ENCODE measurements at places on chromosomes 12 and 14. TPM values are rescaled to one million over a fixed set of nuclear protein-coding genes. Genes with fewer than 3 reads are reported as not detected.

The MAP3K9 gene
- total RNA-seq: 6.0 TPM

The SERPINA1 gene
- not detected for total RNA-seq

The IFT81 gene
- total RNA-seq: 2.2 TPM

The HNF1A gene
- total RNA-seq: not detected

The TROAP gene
- 89.5 TPM for total RNA-seq

The SDR9C7 gene
- total RNA-seq: not detected

The TAS2R14 gene
- 1.8 TPM for total RNA-seq

The CLMN gene
- total RNA-seq: 0.91 TPM

The PPTC7 gene
- 23.2 TPM for total RNA-seq

The IL31 gene
- total RNA-seq: not detected

The SMCO2 gene
- 0.89 TPM for total RNA-seq

The STAC3 gene
- total RNA-seq: 10.0 TPM

DNA sequence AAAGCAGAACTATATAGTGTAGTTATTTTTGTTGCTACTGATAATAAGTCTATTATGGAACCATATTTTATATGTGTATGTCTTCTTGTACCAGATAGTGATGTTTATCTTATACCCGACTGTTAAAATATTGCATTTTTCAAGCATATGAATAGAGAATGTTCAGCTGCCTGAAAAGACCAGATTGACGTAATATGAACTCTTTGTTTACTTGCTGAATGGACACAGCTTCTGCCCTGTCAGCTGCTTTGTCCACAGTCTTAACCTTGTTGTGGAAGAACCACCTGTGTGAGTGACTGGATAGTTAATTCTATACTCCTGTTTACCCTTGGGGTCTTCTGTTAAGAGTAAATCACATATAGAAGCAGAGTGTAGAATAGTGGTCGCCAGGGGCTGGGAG is 109.3 kb downstream of the LGR5 start:
- no peaks in the 10 kb centered on the region for H3K36me3 ChIP-seq
- H3K27ac ChIP-seq: no peak overlapping the region
- no peak overlapping the region for H3K4me3 ChIP-seq
- no peak for DNase-seq
- H3K27me3 ChIP-seq: peaks cover 10% of the 10 kb centered on the region
- no peaks in the 10 kb centered on the region for H3K4me1 ChIP-seq

GRCh38 chr12:25958428-25959070 is at the start of gene RASSF8:
TSS of gene RASSF8 (plus strand) at chr12:25958682. CDS start at chr12:26055344, 96,662 bp downstream.
- peak within 1 kb of the TSS; percentile 70 for H3K4me3 ChIP-seq
- DNase-seq: no peak
- H3K36me3 ChIP-seq: peaks cover 1% of the 10 kb centered on the region
- peaks cover 70% of the 10 kb centered on the region for H3K27me3 ChIP-seq
- H3K27ac ChIP-seq: no peak within 1 kb of the TSS

GRCh38 chr12:94819011-94819410 is 168.7 kb upstream of the TMCC3 start:
- no peak overlapping the region for H3K4me3 ChIP-seq
- DNase-seq: no peak
- no peaks in the 10 kb centered on the region for H3K36me3 ChIP-seq
- no peak overlapping the region for H3K27ac ChIP-seq

- DNase-seq: no peak
- peaks cover 35% of the 10 kb centered on the region for H3K36me3 ChIP-seq
- no peak overlapping the region for H3K27ac ChIP-seq
- no peak overlapping the region for H3K4me3 ChIP-seq
- H3K27me3 ChIP-seq: no peaks in the 10 kb centered on the region
Observed at GRCh38 chr14:39322807-39323206, 89.1 kb downstream of the MIA2 start.

DNA sequence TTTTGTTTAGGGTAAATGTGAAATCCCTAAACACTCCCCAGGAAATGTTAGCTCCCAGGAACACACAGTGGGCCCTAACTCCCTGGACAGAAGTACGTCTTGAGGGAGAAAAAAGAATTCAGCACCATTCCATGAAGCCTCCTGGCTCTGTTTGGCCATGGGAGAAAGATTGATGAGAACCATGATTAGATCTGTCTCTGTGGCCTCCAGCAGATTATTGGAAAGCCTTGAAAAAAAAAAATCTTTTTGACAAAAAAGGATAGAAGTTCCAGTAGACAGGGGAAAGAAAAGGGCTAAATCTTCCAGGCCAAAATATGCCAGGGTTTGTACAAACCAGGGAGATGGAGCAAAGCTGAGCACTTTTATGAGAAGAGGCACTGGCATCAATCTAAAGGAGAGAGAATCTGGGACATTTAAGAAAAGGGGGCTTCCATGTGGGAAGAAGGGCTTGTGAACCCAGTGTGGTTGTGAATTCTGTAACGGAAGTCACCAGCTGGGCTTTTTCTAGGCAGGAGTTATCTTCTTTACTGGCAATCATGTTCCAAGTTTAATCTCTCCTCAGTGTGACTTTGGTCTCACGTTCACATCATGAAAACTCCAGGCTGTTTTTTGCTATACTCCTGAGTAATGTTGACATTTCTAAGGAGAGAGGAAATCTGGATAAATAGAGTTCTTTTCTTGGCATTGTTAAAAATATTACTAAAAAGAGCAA is 426.7 kb downstream of the RAD51B start:
- H3K36me3 ChIP-seq: no peaks in the 10 kb centered on the region
- no peak for DNase-seq
- H3K4me1 ChIP-seq: peaks cover 2% of the 10 kb centered on the region
- no peak overlapping the region for H3K4me3 ChIP-seq

DNA sequence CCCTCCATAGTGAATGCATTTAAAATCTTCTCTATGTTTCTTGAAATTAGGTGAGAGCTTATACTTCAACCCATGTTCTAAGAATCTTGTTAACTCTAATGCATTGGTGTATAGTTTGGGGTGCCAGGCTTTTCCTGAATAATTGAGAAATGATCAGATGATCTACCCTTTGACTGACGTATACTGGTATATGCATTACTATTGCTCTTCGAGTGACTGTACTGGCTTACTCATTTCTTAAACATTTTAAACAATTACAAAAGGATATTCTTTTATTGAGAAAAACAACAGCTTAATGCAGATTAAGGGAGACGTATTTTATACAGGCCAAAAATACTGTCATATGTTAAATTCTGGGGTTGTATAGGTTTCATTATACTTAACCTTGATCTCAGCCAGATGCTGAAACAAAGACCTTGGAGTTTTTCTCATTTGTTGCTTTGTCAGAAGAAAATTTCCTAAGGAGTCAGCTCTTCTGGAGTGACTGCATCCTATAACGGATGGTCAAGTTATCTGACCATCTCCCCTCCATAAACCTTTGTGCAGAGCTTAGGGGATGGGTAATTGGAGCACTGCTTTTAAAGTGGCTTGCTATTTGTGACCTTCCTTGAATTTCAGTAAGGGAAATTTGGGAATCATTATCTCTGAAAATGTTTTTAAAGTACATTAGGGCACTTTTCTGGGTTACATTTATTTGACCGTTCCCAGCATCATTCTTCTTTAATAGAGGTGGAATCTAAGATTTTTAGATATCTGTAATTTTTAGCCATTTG is 507.6 kb downstream of the PCNX1 start:
- no peaks in the 10 kb centered on the region for H3K27me3 ChIP-seq
- no peak overlapping the region for H3K4me3 ChIP-seq
- no peak overlapping the region for H3K27ac ChIP-seq

DNA sequence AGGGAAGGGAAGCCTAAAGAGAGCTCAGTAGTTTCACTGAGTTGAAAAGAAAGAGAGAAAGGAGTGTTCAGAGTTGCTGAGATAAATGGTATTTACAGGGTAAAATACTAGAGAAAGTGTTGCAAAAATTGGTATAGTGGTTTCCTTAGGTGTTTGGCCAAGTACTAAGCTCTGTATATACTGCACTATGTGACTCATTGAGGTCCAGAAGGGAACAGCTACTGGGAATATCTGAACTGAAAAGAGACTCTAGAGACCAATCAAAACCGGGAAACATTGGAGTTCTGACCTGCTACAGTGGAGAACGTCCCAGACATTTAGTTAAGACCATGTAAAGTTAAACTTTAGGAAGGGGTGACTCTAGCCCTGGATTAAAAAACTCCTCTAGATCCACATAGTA is 42.7 kb upstream of the ALX1 start:
- H3K4me3 ChIP-seq: no peak overlapping the region
- H3K27ac ChIP-seq: no peak overlapping the region
- no peaks in the 10 kb centered on the region for H3K4me1 ChIP-seq
- H3K36me3 ChIP-seq: no peaks in the 10 kb centered on the region

- no peak overlapping the region for H3K4me3 ChIP-seq
- no peak overlapping the region for H3K27ac ChIP-seq
- H3K4me1 ChIP-seq: peaks cover 3% of the 10 kb centered on the region
- no peaks in the 10 kb centered on the region for H3K27me3 ChIP-seq
- DNase-seq: no peak
- H3K36me3 ChIP-seq: peaks cover 39% of the 10 kb centered on the region
Observed at GRCh38 chr12:94193168-94193567, 44.8 kb downstream of the PLXNC1 start.

DNA sequence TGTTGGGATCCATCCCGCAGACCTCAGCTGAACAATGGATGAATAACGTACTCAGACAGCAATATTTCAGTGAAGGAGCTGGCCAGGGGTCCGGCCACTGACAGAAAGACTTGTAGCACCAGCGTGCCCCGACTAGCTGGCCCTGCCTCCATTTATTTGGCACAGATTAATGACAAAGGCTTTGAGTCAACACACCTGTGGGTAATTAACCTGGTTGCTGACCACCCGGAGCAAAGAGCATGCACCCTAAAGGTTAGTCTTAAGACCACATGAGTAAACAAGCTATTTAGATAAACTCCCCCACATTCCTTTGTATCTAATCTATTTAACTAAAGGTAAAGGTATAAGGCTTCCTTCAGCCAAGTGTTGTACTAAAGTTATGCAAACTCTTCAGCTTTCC is 868.6 kb downstream of the LRFN5 start:
- H3K4me1 ChIP-seq: no peaks in the 10 kb centered on the region
- no peak overlapping the region for H3K27ac ChIP-seq
- no peak overlapping the region for H3K4me3 ChIP-seq
- no peak for DNase-seq
- no peaks in the 10 kb centered on the region for H3K27me3 ChIP-seq
- H3K36me3 ChIP-seq: no peaks in the 10 kb centered on the region

DNA sequence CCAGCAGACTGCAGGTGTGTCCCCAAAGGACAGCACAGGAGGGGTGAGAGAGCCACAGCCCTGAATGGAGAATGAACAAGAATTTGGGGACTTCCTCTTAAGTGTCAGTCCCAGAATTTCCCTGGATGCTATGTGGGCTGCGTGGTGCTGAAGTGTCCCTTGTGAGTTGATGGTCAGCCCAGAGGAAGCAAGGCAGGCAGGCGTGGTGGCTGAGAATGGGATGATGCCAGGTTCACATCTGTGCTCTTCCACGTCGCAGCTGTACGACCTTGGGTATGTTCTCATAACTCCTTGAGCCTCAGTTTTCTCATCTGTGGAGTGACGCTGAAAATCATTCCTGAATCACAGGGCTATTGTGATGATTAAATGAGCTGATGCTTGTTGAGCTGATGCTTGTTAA is 62.1 kb upstream of the GPATCH2L start:
- no peak overlapping the region for H3K27ac ChIP-seq
- DNase-seq: no peak
- H3K36me3 ChIP-seq: no peaks in the 10 kb centered on the region

DNA sequence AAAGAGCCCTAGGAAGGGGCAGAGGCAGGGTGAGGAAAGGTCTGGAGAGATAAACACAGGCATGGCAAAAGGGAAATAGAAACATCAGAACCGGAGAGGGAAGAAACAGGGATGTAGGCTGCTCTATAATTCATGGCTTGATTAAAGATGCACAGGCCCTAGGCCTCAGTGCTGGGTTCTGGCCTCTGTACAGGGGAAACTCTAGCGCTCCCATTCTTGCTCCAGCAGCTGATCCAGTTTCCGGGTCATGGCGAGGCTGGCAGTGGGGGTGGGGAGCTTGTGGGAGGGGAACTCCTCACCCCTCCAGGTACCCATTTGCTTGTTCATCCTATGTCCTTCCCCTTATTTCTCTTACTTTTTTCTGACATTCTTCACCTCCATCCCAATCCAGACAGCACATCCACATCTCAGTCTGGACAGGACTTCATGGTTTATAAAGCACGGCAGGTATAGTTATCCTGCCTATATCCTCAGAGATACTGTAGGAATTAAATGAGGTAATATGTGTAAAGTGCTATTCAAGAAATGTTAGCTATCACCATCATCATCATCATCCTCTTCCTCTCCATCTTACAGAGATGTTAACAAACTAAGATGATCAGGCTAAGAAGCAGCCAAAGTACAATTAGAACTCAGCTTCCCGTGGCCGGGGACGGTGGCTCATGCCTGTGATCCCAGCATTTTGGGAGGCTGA is 8.0 kb upstream of the GPR84 start:
- H3K4me1 ChIP-seq: peaks cover 16% of the 10 kb centered on the region
- no peaks in the 10 kb centered on the region for H3K36me3 ChIP-seq
- no peak overlapping the region for H3K27ac ChIP-seq
- H3K4me3 ChIP-seq: no peak overlapping the region
- no peak for DNase-seq

DNA sequence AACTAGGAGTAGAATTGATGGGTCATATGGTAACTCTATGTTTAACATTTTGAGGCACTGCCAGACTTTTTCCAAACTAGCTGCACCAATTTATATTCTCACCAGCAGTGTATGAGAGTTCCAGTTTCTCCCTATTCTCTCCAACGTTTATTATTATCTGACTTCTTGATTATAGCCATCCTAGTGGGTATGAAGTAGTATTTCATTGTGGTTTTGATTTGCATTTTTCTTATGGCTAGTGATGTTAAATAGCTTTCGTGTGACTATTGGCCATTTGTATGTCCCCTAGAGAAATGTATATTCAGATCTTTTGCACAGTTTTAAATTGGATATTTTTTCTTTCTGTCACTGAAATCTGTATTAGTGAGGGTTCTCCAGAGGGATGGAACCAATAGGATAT is 37.8 kb downstream of the HELB start:
- peaks cover 66% of the 10 kb centered on the region for H3K36me3 ChIP-seq
- no peaks in the 10 kb centered on the region for H3K27me3 ChIP-seq
- no peak for DNase-seq
- H3K4me3 ChIP-seq: no peak overlapping the region
- peaks cover 10% of the 10 kb centered on the region for H3K4me1 ChIP-seq

DNA sequence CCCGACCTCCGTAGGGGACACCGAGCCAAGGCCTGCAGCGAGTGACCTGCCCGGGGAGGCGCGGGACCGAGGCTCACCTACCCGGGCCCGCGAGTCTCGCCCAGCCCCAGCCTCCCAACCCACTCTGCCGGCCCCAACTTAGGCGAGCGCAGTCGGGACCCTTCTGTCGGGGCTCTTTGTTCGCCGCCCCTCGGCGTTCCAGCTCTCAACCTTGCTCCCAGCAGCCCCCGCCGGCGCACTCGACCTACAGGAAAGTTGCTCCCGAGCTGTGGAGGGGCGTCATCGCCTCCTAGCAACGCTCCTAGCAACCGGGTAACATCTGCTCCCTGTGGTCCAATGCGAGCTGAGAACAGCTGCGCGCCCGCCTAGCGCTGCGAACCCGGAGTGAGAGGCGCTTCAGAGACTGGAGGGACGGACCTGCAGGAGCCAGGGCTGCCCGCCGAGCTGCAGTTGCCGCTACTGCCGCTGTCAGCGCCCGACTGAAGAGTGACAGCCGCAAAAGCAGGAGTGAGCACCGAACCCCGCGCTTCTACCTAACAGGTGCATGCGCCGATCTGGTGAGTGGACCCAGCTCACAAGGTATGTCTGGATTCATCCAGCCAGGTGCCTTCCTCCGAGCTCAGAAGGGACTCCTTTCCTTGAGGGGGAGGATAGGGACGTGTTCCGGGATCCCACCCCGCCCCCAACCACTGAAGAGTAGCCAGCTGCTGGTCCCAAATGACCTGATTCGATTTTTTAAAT is 355.0 kb downstream of the SNAPC1 start:
- peaks cover 5% of the 10 kb centered on the region for H3K4me1 ChIP-seq
- DNase-seq: peak; percentile 65
- peaks cover 85% of the 10 kb centered on the region for H3K27me3 ChIP-seq
- H3K27ac ChIP-seq: no peak overlapping the region
- H3K36me3 ChIP-seq: no peaks in the 10 kb centered on the region
- no peak overlapping the region for H3K4me3 ChIP-seq
